RPMI8226 (cell line): ENCODE measurements at places on chromosomes 7 and 10.

GRCh38 chr10:111707076-111707475 lies 476.5 kb downstream of the GPAM start:
- DNase-seq = no peak

- no peak for DNase-seq
These were observed 30.4 kb upstream of the DDC start for GRCh38 chr7:50595491-50596102.

GRCh38 chr10:110083884-110084283 lies 76.1 kb downstream of the ADD3 start:
- no peak for DNase-seq

DNA sequence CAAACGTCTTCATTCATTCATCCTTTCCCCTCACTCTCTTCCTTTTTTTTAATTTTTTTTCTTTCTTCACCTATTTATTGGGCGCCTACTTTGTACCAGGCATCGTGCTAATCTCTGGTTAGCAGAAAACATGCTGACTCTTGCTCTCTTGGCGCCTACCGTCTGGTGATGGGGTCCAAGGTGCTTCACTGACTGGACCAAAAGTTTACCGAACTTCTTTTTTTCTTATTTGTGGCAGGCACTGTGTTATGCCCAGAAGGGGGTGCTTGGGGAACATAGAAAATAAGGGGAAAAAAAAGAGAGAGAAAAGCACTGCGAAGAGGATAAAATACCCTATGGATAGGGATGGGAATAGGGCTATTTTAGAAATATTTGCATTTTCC lies 505 bp upstream of the FAM204A start:
- peak; percentile 3 for DNase-seq

- peak; percentile 59 for DNase-seq
These were observed 34.8 kb upstream of the JAKMIP3 start for GRCh38 chr10:132030898-132031463.

GRCh38 chr7:44531421-44532380 lies 9.4 kb downstream of the NPC1L1 start:
- no peak for DNase-seq

DNA sequence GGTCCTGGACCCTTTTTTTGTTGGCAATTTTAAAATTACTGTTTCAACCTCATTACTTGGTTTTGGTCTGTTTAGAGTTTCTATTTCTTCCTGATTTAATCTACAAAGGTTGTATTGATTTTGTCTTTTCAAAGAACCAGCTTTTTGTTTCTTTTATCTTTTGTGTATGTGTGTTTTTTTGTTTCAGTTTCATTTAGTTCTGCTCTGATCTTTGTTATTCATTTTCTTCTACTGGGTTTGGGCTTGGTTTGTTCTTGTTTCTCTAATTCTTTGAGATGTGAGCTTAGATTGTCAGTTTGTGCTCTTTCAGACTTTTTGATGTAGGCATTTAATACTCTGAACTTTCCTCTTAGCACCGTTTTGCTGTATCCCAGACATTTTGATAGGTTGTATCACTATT lies 8.5 kb upstream of the MRPS33 start:
- DNase-seq = no peak

GRCh38 chr10:129945526-129945925 lies 18.5 kb downstream of the EBF3 start:
- no peak for DNase-seq

- peak; percentile 39 for DNase-seq
These were observed 39.2 kb upstream of the SDHAF3 start for GRCh38 chr7:97078023-97078969.

- peak; percentile 77 for DNase-seq
These were observed 118.2 kb downstream of the CDK6 start for GRCh38 chr7:92717993-92718716.

GRCh38 chr7:12456506-12456905 lies 52.8 kb upstream of the VWDE start:
- peak; percentile 10 for DNase-seq

- DNase-seq = no peak
These were observed 74.7 kb upstream of the PLPP4 start for GRCh38 chr10:120382360-120382759.

- DNase-seq = no peak
These were observed 21.1 kb downstream of the MKRN1 start for GRCh38 chr7:140458201-140458600.

DNA sequence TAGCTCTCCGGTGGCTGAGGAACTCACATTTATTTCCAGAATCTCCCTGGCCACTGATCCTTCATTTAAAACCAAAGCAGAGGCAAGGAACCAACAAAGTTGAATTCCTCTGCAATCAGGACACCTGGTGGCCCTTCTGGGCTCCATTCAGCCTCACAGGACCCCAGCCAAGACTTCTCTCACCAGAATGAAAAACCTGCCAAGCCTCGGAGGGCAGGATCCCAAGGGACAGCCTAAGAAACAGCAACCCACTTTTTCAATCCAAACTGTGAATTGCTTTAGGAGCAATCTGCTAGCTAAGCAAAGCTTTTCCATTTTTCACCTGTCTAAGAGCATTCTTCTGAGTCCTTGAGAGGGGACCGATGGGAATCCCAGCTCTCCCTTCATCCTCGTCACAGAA lies 34.6 kb downstream of the OAT start:
- DNase-seq = no peak

DNA sequence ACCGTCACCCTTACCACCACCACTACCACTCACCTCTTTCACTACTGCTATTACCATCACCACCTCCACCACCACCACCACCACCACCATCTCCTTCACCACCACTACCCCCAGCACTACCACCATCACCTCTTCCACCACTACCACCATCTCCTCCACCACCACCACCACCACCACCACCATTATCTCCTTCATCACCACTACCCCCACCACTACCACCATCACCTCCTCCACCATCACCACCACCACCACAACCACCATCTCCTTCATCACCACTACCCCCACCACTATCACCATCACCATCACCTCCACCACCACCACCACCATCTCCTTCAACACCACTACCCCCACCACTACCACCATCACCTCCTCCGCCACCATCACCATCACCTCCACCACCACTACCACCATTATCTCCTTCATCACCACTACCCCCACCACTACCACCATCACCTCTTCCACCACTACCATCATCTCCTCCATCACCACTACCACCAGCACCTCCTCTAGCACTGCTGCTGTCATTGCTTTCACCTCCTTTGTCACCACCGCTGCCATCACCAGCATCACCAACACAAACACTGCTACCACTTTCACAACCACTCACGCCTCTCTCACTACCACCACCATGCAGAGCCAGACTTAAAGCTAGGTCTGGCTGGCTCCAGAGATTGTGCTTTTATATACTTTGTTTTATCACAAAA lies 109.3 kb downstream of the ICA1 start:
- DNase-seq = no peak

DNA sequence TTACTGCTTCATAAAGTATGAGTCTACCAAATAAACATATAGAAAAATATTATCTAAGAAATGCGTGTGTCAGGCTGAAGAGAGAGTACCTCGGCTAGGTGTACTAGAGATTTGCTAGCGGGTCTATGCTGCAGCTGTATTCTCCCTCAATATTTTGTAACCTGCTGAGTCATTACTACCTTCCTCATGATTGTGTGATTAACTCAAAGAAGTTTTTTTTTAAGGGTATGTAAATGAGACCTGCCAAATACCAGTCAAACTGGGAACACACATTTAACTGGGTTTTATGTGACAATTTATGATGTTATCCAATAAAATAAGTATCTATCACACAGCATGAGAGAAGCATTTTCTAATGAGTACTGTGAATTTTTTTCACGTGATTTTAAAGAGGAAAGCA lies 180.4 kb downstream of the RNF133 start:
- DNase-seq = no peak

GRCh38 chr7:11203683-11204082 lies 230.0 kb downstream of the PHF14 start:
- DNase-seq = no peak

DNA sequence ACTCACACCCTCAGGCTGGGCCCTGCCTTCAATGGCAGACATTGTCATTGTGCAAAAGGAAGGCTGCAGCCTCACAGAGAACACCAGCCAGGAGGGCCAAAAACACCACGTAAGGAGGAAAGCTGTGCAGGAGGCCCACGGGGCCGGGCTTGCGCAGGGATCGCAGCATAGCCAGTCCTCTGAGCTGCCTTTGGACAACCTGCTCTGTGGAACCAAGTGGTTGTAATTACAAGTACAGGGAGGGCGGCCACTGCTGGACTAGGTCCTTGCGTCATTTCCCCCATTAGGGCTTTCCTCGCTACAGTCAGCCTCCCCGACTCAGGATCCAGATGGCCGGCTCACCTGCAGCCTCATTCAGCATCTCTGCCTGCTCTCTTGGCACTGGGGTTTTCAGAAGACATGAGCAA lies 66.9 kb downstream of the FAM53B start:
- no peak for DNase-seq
